EL (cell line): ENCODE measurements at places on chromosomes 1 and 21.
A peak's percentile ranks its signal among the peaks of the same experiment; 100 is the strongest.

GRCh38 chr1:195973311-195973904 is 634.8 kb downstream of the KCNT2 start:
- DNase-seq, result no peak

DNA sequence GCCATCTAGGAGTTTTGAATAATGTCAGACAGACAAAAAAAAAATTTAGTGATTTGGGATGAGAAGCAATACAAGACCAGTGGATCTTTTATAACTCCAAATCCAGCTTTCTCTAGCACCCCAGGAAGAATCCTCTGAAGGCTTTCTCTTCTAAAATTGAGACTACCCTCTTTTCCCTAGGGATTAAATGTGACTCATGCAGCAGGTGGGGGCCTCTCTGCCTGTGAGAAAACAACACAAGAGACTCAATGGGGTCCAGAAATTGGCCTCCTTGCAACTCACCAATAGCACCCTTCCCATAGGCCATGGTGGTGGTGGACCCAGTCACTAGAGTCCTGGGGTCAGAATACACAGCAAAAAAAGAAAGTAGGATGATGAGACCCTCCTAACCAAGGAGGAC is 120.3 kb upstream of the ATP1A1 start:
- no peak for DNase-seq

DNA sequence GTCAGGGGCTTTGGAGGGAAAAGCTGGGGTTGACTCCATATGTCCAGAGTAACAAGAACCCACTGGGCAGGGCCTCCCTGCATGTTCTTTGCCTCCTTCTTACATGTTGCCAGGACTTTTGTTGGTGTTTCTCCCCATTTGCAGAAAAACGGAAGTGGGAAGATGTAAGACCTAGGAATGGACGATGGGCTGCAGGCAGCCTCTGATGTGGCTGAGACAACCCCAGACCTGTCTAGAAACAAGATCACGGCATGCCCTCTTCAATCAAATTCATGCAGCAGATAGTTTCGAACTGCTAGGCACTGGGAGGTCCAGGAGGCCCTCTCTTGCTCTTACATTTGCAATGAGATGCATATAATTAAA is 3.4 kb downstream of the FAM43B start:
- DNase-seq, result no peak

GRCh38 chr1:24189528-24189927 is 2.4 kb upstream of the IFNLR1 start:
- DNase-seq, result no peak

DNA sequence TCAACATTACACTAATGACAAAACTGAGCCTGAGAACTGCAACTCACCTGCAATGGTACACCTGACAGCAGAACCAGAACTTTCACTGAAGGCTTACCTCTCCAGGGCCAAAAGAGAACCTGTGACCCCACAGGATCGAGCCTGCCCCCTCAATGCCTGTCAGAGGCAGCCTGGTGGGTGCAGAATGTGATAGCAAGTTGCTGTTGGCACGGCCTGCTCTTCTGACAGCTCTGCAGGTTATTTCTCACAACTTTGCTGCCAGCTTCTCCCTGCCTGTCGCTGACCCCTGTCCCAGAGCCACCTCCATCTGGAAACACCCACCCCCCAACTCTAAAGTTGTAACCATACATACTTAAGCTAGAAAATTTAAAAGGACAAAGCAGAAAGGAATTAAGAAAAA is 35.2 kb downstream of the HIVEP3 start:
- DNase-seq, result no peak

DNA sequence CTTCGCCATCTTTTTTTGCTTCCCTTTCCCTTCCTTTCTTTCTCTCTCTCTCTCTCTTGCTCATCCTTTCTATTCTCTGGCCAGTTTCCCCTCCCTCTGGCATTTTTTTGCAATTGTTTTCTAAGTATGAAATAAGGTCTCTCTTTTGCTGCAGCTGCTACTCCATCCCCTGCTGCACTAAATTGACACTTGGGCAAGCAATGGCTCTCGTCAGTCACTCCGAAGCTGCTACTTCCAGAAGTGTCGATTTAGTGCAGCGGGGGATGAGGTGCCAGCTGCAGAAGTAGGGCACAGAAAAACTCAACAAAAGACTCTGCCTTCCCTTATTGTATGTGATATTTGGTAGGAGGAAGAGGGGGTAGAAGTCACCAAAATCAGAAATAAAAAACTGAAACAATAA is 642.3 kb downstream of the RWDD3 start:
- no peak for DNase-seq

DNA sequence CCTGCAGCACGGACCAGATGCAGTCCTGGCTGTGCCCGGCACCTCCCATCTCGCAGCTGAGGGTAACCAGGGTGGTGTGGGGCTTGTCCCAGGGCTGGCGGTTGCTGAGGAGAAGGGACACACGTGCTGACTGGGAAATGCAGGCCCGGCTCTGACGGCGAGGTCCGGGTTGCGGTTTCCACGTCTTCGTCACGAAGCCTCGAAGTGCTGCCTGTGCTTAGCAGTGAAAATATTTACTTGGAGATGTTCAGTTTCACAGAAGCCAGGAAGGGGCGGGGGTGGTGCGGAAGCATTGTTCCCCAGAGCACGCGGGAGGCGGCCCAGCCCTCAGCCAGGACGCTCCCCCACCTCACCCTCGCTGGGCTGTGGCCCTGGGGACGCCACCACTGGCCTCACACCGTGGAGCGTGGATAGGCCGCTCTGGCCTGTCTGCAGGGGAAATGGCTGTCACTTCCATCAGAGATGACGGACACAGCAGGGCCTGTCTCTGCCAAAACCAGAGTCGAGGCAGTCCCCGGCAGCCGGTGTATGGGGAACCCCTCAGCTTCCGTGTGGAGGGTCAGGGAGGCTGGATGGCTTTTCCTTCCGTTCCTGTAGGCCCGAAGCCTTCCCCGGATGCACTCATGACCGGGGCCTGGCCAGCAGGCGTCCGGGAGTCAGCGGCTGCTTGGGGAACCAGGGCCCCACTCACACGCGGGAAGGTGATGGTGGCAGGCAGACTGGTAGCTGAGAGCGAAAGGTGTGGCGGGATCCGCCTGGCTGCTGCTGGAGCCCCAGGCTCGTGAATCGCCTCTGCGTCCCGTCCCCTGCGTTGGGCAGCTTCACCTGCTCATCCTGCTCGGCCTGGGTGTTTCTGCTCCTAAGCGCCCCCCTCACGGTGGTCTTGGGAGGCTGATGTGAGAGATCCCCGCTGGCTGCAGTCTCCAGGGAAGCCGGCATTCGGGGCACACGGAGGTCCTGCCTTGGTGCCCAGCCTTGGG is 14.7 kb upstream of the POFUT2 start:
- no peak for DNase-seq

DNA sequence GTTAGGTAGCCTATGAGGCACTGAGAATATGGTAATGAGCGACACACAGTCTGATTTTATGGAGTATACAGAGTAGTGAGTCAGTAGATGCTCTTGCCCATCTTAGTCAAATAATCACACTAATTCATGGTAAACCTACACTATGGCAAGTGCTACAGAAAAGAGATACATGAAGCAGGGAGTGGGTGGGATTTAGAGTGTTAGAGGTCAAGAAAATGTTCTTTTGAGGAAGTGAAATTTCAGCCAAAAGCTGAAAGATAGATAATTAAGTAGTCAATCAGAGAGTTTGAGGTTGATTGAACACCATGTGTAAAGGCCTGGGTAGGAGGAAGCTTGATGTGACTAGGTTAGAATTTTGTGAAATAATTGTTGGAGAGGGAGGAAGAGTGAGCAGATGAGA is 14.7 kb downstream of the MDM4 start:
- no peak for DNase-seq

GRCh38 chr1:2279210-2279639 is 51.1 kb downstream of the SKI start:
- DNase-seq, result peak; percentile 69

DNA sequence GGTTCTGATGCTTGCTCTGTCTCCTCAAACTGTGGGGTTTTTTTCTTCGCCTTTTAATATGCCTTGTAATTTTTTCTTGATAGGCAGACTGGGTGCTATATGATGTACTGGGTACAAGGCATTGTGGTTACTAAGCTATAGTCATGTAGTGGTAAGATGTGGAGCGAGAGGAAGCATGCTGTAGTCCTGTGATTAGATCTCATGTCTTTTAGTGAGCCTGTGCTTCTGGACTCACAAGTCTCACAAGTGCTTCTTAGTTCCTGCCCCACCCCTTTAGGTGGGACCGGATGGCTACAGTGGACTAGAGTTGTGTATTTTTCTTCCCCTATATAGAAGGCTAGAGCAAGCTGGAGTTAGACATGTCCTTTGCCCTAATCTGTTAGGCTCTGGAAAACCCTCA is 178.7 kb downstream of the DNM3 start:
- DNase-seq, result no peak
